ENCODE measurements at places on chromosomes 11 and 22.

- DNase-seq = peak; percentile 70
These were observed 167.0 kb upstream of the RASSF10 start for GRCh38 chr11:12841946-12842630.

- DNase-seq = no peak
These were observed 629 bp downstream of the TTLL8 start for GRCh38 chr22:50057278-50058060.

GRCh38 chr22:39612811-39613548, 42.4 kb downstream of the CACNA1I start:
- no peak for DNase-seq

- DNase-seq = no peak
These were observed 57.8 kb downstream of the ENDOD1 start for GRCh38 chr11:95147364-95147905.

Data from HAP-1 (cell line).